ENCODE measurements at places on chromosomes 5 and 9. TPM values are rescaled to one million over a fixed set of nuclear protein-coding genes. Genes with fewer than 3 reads are reported as not detected.

The ZBTB6 gene
- 5.9 TPM for total RNA-seq

The GARNL3 gene
- total RNA-seq, result 11.5 TPM

The SUSD3 gene
- total RNA-seq, result 5.0 TPM

The INSYN2B gene
- 0.28 TPM for total RNA-seq

The FGD3 gene
- 0.80 TPM for total RNA-seq

The LEAP2 gene
- total RNA-seq, result 1.4 TPM

The ADAMTSL2 gene
- 0.10 TPM for total RNA-seq

The ABO gene
- 0.10 TPM for total RNA-seq
